Trophoblast cell (in vitro differentiated cells and primary cell): ENCODE measurements at places on chromosomes 3 and 15.

DNA sequence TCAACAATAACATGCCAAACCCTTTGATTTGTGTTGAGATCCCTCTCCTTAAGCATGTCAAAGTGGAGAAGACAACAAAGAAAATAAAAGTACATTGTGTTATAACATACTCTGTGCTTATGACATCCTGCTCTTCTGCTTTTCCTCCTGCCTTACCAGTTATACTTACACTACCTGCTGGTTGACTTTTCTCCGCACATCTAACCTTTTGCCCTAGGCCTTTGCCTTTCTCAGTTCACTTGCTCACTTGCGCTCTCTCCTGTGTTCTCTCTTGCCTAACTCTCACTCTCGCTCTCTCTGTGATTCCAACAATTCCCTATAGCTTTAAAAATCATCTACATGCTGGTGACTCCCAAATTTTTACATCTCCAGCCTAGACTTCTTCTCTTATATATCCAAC, 5.7 kb downstream of the DNAH12 start:
- H3K4me1 ChIP-seq = no peaks in the 10 kb centered on the region
- peak; percentile 81 for DNase-seq
- no peak overlapping the region for H3K4me3 ChIP-seq
- no peaks in the 10 kb centered on the region for H3K27me3 ChIP-seq

GRCh38 chr3:101202640-101203039, 117.7 kb downstream of the IMPG2 start:
- H3K27ac ChIP-seq = no peak overlapping the region
- H3K4me3 ChIP-seq = no peak overlapping the region
- H3K36me3 ChIP-seq = no peaks in the 10 kb centered on the region
- no peaks in the 10 kb centered on the region for H3K4me1 ChIP-seq
- DNase-seq = no peak

GRCh38 chr3:41943311-41943843, 18.5 kb downstream of the ULK4 start:
- DNase-seq = no peak
- H3K4me1 ChIP-seq = no peaks in the 10 kb centered on the region
- no peaks in the 10 kb centered on the region for H3K36me3 ChIP-seq
- no peak overlapping the region for H3K4me3 ChIP-seq
- H3K27ac ChIP-seq = no peak overlapping the region

DNA sequence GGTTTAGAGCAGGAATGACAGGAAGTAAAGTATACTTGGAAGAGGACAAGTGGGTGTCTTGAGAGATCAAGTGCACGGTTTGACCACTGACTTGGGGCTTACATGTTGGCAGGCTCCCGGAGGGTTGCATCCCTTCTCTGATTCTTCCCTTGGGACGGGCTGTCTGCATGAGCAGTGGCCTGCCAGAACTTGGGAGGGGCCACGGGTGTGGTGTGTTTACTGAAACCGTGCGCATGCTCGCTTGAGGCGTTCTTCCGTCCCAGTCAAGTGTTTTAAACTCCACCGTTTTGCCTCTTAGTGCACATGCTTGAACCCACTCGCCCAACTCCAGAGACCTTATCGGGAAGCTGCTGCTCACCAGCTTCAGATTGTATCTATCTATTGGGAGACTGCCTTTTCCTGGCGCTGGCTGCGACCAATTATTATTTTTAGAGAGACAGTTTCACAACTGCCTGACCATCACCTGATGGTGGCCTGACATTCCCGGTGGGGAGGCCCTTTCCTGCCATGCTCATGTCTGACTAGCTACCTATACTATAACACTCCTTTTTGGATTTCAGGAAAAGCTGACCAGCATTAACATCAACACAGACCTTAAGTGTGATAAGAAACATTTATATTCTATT, 14.9 kb upstream of the C3orf22 start:
- no peaks in the 10 kb centered on the region for H3K27me3 ChIP-seq
- H3K4me1 ChIP-seq = no peaks in the 10 kb centered on the region
- H3K27ac ChIP-seq = no peak overlapping the region
- peak; percentile 37 for DNase-seq

DNA sequence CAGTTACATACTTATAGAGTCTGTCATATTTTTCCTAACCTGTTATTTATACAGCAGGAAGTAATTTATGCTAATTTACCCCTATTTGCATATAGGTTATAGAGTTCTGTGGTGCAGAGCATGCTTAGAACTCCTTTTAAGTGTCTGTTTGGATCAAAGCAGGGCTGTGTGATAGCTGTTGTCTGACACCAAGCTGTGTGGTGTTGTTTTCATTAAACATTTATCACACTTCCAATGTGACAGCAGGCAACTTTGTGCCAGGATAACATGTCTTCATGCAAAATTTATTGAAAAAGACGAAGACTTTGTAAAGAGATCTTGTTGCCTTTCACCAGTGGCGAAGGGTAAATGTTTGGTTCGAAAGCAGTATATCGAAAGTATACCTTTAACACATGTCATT, 100.2 kb downstream of the RSRC1 start:
- no peak for DNase-seq
- no peaks in the 10 kb centered on the region for H3K4me1 ChIP-seq
- H3K36me3 ChIP-seq = no peaks in the 10 kb centered on the region
